ENCODE measurements at places on chromosomes 1 and 21.

DNA sequence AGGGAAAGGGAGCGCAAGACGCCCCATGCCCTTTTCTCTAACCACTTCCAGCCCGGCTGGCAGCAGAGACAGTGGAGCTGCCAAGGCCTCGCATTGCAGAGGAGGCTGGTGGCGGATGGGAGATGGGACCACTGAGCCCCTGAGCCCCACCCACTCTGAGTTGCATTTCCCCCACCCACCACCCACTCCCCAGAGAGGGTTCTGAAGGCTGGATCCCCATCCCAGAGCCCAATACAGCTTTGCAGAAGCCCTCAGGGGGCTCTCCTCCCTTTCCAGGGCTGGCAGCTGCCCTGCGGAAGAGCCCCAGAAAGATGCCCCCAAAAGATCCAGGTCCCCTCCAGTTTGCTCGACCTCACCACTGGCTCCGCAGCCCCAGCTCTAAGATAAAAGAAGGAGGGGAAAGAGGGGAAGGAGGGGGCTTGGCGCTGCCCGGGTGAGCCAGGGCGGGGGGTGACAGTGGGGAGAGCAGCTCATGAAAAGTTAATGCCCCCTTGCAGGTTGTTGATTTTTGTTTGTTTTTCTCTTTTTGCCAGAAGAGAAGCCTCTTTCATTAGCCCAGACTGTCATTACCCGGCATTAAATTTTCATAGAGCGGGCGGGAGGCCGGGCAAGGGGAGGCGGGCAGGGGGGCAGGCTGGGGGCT lies 38.4 kb upstream of the CASZ1 start:
- DNase-seq, result no peak

DNA sequence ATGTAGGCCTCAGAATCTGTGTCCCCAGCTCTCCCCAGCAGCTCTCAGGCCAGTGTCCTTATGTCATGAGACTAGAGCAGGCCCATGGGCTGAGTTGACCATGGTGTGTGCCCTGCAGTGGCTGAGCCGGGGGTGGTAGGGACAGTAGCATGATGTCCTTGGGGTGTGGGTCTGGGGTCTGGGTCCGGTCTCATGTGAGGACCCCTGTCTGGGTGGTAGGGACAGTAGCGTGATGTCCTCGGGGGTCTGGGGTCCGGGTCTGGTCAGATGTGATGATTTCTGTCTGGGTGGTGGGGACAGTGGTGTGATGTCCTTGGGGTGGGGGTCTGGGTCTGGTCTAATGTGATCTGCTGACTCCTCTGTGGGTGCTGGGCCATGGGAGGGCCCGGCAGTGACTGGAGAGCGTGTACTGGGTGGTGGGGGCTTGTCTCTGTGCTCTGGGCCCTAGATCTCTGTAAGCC lies 64.5 kb downstream of the OBSCN start:
- no peak for DNase-seq

DNA sequence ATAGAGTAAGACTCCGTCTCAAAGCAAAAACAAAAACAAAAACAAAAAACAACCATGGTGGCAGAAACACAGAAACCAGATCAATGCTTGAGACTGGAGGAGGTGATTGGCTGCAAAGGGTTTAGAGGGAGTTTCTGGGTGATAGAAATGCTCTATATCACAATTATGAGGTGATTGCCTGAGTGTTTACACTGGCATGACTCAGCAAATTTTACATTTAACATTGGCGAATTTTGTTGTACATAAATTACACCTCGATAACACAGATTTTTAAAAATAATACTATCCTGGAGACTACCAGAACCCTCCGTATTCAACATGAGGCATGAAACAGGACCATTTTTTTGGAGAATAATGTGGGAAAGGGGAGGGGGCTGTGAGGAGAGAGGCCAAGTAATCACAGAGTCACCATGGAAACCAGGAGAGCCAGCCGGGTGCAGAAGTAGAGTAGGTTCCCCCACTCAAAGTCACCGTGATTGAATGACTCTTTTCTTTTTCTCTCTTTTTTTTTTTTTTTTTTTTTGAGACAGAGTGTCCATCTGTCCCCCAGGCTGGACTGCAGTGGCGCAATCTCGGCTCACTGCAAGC lies 24.3 kb downstream of the HEYL start:
- no peak for DNase-seq

GRCh38 chr1:218247339-218247738 lies 37.8 kb upstream of the RRP15 start:
- no peak for DNase-seq

GRCh38 chr1:26353976-26354820 lies at the start of gene CRYBG2:
Gene CRYBG2 (minus strand): TSS chr1:26354130. CDS start chr1:26346657, 7,473 bp downstream.
- no peak for DNase-seq
